Fibroblast of mammary gland (primary cell): ENCODE measurements at places on chromosomes 1 and 21.

DNA sequence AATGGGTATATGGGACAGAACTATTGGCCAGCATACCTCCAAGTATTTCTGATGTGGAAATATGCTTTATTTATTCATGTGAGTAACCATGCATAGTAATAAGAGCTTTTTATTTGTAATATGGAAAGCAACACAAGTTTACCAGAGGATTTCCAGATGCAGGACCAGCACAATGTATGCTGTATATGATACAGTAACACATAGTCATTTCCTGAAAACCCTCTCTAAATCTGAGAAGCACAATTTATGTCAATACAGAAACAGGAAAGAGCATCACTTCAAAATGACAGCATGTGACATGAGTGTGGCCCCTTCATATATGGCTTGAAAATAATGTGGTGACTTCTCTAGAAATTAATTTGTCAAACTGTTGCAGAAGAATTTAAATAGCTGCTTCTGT is 1134.7 kb upstream of the ADGRL2 start:
- no peak for DNase-seq

- peak; percentile 66 for DNase-seq
These were observed 39.4 kb downstream of the PAFAH2 start for GRCh38 chr1:25958465-25958864.

DNA sequence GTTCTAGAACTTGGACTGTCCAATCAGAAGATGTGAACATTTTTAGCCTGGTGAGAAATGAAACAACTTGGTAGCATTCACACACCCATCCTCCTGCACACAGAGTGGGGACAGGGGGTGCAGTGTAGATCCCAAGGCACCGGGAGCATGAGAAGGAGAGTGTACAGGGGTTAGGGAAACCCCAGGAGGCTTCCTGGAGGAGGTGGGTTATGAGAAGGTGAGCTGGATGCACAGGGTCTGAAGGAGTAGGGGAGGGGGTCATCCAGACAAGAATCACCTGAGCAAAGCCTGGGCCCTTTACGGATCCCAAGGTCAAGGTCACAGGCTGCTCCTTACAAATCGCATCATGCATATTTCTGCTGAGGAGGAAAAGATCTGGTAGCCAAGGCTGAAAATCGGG is 117.5 kb upstream of the TMPRSS2 start:
- no peak for DNase-seq

DNA sequence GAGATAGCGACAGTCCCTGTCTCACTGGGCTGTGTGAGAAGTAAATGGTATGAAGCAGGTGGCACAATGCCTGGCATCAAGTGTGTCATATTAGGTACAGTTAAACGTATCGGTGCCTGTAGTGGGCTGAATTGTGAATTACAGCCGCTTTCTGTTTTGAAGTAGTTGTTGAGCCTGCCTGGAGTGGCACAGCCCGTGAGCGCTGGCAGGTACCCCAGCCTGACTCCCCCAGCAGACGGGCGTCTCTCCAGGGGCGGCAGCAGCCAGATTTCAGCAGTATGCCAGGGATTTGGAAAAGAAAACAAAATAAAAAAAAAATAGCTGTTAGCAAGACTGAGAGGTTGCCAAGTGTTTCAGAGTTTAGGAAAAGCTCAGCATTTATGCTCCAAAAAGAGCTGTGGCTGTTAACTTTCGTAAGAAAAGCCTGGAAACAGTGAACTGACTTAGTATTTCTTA is 26.6 kb upstream of the GPR153 start:
- no peak for DNase-seq

- peak; percentile 67 for DNase-seq
These were observed 16.9 kb downstream of the PSMB4 start for GRCh38 chr1:151416231-151416630.

DNA sequence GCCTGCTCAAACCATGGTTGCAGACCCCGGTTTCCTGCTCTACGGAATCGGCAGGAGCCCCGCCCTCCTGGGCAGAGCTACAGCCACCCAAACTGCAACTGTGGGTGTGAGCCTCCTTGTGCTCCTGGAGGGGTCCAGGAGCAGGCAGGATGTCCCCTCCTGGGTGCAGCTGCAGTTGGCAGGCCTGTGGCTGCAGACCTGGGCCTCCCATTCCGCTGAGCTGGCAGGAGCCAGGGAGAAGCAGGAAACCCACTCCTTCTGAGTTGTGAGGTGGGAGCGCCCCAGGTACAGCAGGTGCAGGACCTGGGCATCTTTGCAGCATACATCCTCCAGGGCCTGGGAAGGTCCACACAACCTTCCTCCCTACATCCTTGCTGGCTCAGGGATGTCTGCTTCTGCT is 578.7 kb upstream of the USP24 start:
- DNase-seq, result no peak

GRCh38 chr1:41835485-41835884 is 83.2 kb downstream of the HIVEP3 start:
- DNase-seq, result no peak

DNA sequence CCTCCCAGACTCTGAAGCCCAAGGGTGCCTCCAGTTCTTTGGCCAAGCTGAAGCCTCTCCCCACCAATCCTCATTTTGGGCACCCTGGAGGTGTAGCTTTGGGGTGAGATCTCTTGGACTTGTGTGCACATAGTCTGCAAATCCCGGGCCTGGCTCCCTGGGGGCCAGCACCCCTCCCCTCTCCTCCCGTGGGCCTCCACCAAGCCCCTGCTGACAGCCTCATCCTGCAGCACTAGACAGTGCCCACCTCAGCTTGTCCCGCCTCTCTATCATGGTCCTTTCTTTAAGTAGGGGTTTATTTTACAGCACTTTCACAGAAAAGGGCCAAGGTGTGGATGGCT is 3.2 kb downstream of the GJC2 start:
- no peak for DNase-seq

- DNase-seq, result no peak
These were observed 34.8 kb upstream of the SLC35F3 start for GRCh38 chr1:233869680-233870079.

- peak; percentile 86 for DNase-seq
These were observed 8.2 kb upstream of the FNDC7 start for GRCh38 chr1:108704496-108704895.

DNA sequence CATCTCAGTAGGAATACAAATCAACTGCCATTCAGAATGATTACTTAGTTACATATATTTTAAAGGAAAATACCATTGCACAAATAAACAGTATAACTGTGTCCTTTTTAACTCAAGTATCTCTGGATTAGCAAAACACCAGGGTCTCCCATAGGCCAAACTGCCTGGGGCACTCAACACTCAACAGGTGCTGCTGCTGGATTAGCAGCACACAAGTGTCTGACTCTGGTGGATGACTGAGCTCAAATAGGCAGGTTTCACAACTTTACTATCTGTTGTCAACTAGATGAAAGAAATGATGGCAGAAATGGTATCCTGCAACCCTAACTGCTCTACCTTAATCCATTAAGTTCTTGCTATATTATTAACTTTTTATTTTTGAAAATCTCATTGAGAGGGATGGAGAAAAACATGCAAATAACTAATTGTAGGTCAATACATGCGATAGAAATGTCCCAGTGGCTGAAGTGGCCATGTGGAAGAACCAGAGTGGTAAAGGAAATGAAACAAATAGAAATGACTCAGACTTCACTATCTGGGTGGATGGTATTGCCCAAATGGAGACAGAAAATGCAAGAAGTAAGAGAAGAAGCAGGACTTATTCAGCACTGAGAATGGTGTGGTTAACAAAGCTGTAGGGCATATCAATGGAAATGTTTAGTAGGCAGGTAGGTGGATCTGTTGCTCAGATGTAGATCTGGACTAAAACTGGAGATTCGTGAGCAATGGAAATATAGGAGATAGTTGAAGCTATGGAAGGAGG is 90.8 kb upstream of the CCDC190 start:
- DNase-seq, result peak; percentile 6

DNA sequence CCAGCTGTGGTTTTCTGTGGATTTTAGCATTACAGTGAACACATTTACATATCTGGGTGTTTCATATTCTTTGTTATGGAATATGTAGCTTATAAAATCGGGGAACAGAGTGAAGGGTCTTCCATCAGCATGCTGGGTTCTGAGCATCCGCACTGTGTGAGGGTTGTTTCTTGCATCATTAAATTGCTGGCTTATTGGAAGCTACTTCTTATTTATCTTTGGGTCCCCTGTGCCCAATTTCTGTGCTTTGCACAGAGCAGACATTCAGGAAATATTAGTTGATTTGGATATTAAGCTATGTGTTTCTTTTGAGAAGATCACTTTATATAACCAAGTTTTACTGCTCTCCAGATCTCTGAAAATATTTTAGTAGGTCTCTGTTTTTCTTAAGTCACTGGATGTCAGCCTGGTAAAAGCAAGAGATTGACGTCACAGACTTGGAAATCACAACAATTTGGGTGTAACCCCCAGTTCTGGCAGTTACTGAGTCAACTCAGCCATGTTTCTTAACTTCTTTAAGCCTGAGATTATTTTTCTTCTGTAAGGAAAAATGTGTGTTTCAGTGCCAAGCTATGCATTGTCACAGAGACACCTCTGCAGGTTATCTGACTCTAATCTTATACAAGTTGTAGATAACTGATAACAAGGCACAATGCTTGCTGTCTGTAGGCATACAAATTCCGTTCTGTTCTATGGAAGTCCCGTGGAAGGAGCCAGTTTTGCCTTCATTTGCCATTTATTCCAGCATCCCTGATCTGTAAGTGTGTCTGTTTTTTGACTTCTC is 258.3 kb upstream of the KAZN start:
- peak; percentile 79 for DNase-seq

DNA sequence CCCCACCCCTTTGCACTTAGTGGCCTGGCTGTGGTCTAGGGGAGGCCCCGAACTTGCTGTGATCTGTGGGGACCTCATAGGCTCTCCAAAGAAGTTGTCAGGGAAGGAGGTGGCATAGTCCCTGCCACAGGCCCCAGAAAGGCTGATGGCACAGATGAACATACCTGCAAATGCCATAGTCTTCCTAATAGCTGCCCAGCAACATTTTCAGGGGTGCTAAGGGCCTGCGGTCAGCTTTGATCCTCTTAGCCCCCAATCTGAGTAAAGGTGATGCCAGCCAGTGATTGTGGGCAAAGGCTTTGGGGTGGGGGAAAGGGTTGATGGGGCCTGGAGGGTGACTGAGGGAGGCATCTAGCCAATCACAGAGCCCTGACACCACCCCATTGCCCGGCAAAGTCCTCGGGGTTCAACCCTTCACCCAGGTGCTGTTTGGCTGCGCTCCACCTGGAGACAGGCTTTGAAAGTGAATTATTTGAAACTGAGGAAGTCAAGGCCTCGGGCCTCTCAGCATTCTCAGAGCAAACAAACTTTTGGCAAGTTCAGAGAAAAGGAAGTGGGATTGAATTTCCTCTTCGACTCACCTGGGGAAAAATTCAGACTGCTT is 35.8 kb downstream of the PAX7 start:
- no peak for DNase-seq

DNA sequence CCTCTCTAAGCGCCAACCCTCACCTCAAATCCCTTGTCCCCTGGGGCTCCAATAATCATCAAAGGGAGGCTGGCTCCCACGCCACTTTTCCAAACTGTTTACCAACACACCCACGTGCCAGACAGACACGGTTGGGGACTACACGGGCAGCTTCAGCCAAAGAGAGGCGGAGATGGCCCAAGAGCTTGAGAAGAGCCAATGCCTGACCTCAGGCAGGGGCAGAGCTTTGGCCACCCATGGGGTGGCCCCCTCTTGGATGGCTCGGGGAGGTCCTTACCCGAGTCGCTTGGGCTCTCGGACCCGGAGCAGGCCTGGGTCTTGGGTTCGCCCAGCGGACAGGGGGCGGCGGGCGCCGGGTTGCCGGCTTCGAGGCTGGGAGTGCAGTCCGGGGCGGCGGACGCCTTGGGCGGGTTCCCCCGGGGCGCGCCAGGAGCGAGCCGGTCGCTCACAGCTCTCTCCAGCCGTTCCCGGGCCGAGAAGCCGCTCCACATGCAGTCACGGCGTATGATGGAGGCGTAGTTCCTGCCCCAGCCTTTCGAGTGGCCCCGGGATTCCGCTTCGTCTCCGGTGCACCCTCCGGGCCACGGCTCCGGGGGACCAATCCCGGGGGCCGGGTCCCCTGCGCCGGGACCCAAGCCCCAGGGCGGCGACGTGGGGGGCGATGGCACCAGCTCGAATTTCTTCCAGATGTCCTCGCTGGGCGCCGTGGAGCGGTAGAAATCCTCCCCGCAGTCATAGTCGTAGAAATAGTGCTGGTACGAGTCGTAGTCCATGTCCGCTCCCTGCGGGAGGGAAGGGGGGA is 854 bp downstream of the MYCL start:
- no peak for DNase-seq

GRCh38 chr1:45926330-45926729 is 122.9 kb downstream of the MAST2 start:
- no peak for DNase-seq

DNA sequence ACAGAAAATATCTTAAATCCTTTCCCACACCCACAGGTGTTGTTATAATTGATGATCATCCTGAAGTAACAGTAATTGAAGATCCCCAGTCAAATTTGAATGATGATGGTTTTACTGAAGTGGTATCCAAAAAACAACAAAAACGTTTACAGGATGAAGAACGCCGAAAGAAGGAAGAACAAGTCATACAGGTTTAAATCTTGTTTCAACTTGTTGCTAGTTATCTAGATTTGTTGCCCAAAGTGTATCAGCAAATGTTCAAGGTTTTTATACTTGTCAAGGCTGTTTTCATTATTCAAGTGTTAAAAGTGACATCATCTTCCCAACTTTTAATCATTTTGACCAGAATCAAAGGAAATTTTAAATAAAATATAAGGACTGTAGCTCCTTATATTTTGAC is 64.7 kb downstream of the PRRC2C start:
- no peak for DNase-seq

GRCh38 chr1:36355811-36356210 is 29.9 kb downstream of the STK40 start:
- DNase-seq, result no peak

DNA sequence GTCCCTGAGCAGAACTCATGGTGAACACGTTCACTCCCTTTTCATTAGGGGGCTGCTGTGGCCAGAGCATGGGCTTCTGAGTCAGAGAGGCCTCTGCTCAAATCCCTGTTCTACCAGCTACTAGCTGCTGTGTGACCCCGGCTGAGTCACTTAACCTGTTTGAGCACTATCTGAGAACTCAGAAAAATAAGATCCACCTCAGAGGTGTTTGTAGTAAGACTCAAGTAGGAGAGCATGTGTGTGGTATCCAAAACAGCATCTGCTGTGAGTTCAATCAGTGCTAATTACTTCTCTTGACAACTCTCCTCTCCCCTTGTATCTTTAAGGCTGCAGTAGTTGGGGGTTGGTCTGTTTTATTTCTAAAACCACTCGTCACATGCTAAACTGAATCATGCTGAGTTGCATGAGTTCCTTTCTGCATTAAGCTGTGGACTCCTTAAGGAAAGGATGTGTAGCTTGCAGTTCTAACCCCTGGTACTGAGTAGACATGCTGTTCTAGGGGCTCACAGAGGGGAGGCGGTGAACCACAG is 39.7 kb upstream of the JUN start:
- DNase-seq, result peak; percentile 94

DNA sequence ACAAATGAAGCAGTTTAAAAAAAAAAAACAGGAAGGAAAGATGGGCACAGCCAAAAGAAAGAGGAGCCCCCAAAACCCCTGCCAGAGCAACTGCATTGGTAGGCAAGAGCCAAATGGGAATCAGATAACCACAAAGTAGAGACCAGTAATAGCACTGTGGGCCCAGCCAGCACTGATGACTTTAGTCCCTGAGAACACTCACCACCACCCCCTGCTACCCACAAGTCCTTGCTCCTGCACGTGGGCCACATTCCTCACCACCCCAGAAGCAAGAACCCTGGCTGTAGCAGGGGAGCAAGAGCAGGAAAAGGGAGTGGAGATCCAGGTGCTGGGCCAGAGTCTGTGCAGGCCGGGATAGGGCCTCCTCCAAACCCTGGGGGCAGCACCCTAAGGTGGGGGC is 86.1 kb downstream of the RRAGC start:
- DNase-seq, result no peak

GRCh38 chr1:2277741-2278488 is 49.8 kb downstream of the SKI start:
- no peak for DNase-seq

- DNase-seq, result no peak
These were observed 3.6 kb upstream of the CAPN2 start for GRCh38 chr1:223708651-223709268.
